ENCODE measurements at places on chromosomes 3 and 15. TPM values are rescaled to one million over a fixed set of nuclear protein-coding genes. Genes with fewer than 3 reads are reported as not detected.

The GOLGA6L7 gene
- not detected for total RNA-seq

The C15orf61 gene
- total RNA-seq: 11.9 TPM

The CAMK2N2 gene
- total RNA-seq: not detected

- no peak for DNase-seq
Observed at GRCh38 chr3:32313723-32314473, 75.4 kb downstream of the CMTM8 start.

- no peak for DNase-seq
Observed at GRCh38 chr15:92654662-92655061, 913 bp downstream of the FAM174B start.

DNA sequence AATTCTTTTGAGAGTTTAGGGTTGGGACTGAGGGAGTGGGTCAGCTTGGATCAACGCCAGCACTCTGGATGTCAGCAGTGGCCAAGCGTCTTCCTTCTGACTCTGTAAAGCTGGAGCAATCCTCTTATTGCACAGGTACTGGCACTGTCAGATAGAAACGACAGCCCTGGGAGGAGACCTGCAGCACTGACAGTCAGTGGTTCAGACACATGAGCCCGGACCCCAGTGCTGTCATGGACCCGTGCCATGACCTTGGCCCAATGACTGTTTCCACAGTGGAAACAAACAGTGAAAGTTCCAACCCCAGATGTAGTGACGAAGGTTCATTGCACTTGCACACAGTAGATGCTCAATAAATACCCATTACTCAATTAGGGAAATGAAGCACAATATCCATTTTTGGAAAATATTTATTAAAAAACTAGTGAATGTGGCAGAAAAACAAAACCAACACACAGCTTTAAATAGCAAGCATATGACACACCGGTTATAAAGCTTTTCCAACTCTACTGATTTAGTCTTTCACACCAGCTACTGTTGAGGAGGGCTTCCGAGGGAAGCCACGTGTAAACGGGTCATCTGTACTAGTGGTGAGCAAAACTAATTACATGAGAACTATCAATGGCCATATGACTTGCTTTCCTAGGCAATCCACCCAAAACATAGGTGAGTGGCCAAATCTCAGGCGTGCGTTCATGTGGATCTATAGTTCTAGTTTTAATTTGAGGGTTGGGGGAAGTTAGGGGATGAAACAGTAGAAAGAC lies 22.1 kb downstream of the SIAH2 start:
- DNase-seq: no peak

GRCh38 chr3:104796556-104796955 lies 570.2 kb upstream of the ALCAM start:
- no peak for DNase-seq

DNA sequence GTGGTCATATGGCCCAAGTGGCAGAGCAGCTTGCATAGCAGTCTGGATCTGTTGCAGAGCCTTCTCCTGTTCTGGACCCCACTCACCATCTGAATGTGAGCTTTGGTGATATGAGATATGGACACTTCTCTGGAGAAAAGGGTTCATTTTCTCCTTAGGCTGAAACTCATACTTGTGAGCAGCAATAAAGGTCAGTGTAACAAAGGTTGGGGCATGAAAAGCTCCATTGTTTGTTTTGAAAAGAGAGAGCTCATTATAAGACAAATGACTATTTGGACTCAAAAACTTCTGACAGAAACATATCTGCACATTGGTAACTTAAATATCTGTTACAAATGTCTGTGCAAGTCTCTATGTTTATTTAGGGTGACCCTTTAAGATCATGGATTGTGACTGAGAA lies 517.3 kb downstream of the MFSD1 start:
- DNase-seq: no peak

All from Right ventricle myocardium inferior (tissue), 1 donor.